ENCODE measurements at places on chromosomes 6 and 20.

GRCh38 chr20:48661575-48662455, 166.0 kb downstream of the PREX1 start:
- no peak for DNase-seq

DNA sequence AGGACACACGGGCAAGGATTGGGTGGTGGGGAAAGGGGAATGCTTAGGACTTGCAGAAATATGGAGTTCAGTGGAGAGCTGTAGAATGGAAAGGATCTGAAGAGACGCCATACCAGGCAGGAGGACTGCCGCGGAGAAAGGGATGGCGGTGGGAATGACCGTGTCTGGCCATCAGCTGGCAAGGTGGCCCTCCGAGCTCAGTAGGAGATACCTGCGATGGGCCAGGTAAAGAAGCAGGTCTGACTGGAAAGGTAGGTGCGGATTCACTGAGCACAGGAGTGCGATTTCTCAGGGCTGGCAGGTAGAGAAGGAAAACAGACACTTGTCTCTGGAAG, 26.0 kb downstream of the PCK1 start:
- no peak for DNase-seq

DNA sequence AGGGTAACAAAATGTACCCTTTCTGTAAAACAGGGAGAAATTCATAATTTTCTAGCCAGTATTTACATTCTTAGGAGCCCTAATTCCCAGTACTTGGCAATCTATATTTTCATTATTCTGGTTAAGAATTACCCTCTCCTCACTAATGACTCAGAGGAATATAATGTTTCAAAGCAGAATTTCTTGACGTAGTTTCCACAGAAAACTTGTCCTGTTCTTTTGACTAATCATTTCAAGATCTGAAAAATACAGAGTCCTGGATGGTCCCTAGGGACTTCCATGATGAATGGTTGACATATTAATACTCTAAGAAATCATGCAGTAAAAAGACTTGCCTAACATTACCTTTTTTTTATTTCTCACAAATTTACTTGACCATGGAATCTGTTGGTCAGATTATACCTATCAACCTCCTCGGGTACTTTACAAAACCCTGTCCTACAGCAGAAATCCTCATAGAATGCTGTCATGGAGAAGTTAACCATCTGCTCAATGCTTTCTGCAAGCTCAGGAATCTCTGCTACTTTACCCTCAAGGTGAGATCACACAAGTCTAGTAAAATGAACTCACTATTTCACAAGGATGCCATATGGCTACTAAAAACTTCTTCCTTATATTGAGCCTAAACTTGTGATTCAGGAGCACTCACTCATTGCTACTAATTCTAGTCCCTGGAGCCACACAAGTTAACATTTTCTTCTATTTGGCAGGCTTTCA, 202.1 kb upstream of the CNR1 start:
- DNase-seq, result no peak

DNA sequence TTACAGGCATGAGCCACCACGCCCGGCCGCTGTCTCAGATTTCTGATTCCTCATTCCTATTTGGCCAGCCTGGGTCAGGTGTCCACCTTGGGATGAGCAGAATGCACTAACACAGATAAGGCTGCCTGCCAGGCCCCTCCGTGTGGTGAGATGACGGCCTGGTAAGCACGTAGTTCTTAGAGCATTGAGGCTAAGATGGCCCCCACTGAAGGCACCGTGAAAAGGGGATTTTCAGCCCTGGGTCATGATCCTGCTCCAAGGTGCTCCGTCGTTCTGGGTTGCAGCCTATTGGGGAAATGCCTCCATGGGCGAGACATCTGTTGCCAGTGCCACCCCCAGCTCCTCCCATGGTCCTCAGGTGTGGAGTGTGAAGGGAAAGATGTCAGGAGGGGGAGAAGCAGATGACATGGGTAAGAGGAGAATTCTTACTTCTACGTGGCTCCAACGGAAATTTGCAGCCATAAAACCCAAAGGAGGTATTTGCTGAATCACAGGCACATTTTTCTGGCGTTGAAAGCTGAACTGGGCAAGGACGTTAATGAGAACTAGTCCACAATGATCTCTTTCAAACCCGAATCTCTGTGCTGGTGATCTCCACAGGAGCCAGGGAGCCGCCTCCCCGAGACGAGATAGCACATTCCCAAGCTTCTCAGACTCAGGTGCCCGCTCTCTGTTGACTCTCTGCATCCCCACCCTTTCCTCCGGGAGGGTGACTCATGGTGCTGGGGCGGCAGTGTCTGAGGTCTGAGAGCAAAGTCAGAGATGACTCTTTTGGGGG, 34.0 kb upstream of the BMP6 start:
- DNase-seq, result no peak

GRCh38 chr6:108097882-108098281, 23.3 kb upstream of the OSTM1 start:
- DNase-seq, result no peak

- DNase-seq, result no peak
These were observed 327.4 kb downstream of the KIF16B start for GRCh38 chr20:16245879-16246278.

GRCh38 chr6:83124553-83124952, 57.1 kb downstream of the DOP1A start:
- no peak for DNase-seq

- no peak for DNase-seq
These were observed 5.4 kb downstream of the UQCC2 start for GRCh38 chr6:33705955-33706725.

DNA sequence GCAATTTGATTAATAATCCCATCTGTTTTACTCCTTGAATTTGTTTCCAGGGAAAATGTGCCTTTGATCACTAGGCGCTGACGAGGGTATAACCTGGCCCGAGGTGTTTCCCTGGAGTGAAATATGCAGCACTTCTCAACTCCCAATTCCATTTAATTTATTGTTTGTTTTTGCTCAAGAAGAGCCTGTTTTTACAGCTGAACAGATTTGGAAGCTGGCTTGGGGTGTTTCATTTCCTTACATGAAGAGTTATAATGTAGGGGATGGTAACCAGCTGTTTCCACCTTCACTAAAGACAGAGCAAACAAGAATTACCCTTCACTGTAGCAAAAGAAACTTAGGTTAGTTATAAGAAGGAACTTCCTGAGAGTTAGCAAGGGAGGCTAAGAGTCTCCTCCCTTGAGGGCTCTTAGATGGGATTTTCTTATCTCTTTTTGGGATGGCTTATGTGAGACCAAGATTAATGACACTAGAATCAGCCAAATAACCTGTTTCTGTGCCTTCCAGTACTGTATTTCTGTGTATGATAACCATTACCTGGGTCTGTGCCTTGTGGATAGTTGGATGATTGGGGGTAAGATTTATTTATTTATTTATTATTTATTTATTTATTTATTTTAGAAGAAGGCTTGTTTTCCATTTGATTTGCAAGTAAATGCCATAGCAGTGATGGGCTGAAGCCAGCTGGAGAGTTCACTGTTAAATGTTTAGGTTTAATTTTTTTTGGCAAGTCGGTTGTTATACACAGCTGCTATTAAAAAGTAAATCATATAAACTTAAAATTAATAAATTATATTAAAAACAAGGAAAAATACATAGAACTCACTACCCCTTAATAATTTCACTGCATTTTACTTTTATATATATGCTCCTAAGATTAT, 162.2 kb upstream of the BMP2 start:
- DNase-seq, result no peak

DNA sequence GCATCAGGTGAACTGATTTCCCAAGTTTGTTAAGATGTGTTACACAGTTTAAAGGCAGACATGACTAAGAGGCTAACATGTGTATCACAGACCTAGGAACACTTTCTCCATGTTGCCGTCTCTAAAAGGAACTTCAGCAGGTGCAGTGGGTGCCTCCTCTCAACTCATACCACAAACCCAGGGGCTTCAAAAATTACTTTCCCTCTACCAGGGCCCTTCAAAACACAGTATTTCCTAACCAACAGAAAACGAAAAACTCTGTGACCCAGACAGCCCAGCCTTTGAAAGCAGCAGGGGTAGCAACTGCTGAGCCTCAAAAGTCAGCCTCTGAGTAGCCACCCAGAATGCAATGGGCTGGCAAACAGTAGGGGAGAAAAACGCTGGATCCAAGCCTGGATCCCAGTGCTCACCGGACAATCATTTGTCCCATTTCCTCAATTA, 28.5 kb downstream of the B4GALT5 start:
- DNase-seq, result no peak

DNA sequence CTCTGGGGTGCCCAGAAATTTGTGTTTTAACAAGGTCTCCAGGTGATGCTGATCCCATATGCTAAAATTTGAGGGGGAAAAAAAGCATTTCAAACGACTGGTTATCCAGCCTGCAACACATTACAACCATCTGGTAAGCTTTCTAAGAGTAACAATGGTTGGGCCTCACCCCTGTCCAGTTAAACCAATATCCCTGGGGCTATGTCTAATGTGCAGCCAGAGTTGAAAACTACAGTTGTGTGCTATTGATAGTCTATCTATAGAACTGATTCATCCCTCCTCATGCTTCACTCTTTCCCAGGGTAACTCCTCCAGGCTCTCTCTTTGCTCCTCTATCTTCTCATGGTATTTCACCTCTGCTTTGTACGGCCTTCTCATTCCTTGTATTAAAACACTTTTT, 458.3 kb downstream of the MMUT start:
- no peak for DNase-seq

- DNase-seq, result no peak
These were observed 24.8 kb downstream of the TASP1 start for GRCh38 chr20:13613917-13614316.

DNA sequence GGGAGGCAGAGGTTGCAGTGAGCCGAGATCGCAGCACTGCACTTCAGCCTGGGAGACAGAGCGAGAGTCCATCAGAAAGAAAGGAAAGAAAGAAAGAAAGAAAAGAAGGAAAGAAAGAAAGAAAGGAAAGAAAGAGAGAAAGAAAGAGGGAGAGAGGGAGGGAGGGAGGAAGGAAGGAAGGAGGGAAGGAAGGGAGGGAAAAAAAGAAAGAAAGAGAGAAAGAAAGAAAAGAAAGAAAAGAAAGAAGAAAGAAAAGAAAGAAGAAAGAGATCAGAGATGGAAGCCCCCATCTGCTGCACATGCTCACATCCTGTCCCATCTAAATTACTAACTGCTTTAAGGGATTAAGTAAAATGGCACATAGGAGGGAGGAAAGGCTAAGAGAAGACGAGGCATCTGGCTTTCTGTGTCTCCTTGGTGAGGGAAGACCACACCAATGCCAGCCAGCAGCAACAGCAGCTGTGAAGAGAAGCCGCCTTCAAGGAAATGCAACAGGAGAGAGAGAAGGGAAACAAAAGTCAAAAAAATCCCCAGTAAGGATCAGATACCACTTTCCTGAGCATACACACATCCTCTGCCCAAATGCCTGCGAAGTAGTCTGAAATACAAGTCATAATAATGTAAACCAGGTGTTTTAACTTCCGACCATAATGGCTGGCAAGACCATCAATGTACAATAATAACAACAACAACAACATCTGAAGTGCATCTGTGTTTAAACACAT, 300.2 kb upstream of the JARID2 start:
- DNase-seq, result no peak

- no peak for DNase-seq
These were observed 338.0 kb upstream of the KHDRBS2 start for GRCh38 chr6:62623846-62624532.

DNA sequence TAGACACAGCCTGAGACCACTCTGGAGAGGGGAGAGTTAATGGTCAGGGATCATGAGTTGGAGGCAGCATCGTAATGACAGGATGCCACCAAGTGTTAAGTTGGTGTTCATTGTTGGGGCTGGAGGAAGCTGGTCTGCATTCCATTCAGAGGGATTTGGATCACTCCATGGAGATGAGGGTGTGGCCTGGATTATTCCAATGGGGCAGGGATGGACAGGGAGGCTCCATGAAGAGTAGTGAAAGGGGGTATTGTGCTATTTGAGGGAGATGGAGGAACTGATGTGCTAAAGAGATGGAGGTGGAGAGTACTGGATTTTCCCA, 1.1 kb downstream of the SAPCD1 start:
- DNase-seq, result no peak

All from cerebellar nuclear complex (tissue), 1 donor.